ENCODE measurements at places on chromosomes 7 and 10. TPM values are rescaled to one million over a fixed set of nuclear protein-coding genes. Genes with fewer than 3 reads are reported as not detected.

SORCS1 gene
- 5.1 TPM for polyA plus RNA-seq

DNA sequence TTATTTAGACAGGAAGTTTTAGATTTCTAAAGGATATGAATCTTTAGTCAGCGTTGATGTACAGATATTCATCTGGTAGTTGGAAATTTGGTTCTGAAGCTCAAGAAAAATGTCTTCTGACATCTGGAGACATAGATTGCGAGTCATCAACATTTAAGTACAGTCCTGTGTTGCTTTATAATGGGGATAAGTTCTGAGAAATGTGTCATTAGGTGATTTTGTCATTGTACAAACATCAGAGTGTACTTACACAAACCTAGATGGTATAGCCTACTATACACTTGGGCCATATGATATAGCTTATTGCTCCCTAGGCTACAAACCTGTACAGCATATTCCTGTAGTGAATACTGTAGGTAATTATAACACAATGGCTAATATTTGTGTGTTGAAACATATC, 49.6 kb upstream of the UBN2 start:
- DNase-seq = no peak

- DNase-seq = no peak
These were observed 122.2 kb downstream of the PRKAG2 start for GRCh38 chr7:151754688-151755130.

- no peak for DNase-seq
These were observed 19.7 kb downstream of the UBTD1 start for GRCh38 chr10:97518301-97519043.

- no peak for DNase-seq
These were observed 261.5 kb upstream of the KLF14 start for GRCh38 chr7:130995252-130996081.

- no peak for DNase-seq
These were observed 105.5 kb upstream of the SGCE start for GRCh38 chr7:94761451-94761850.
